ENCODE measurements at places on chromosomes 12 and 14. TPM values are rescaled to one million over a fixed set of nuclear protein-coding genes. Genes with fewer than 3 reads are reported as not detected.

DNA sequence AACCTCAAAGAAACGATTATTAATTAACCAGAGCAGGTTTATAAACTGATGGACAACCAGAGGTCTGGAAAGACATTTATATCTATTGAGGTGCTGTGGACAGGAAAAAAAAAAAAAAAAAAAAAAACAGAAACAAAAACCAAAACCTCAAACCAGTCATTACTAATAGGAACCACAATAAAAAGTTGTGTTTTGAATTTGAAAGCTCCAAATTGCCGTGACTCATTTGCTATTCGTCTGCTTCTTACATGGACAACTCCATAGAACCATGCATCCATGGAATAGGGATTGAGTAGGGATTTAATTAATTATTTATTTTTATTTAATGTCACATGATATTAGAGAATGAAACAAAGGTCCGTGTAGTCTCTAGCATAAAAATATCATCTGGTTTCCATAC lies 134.1 kb upstream of the SSTR1 start:
- DNase-seq: no peak

GRCh38 chr14:104692261-104692938 lies 3.0 kb downstream of the INF2 start:
- no peak for DNase-seq

Gene SOX5
- 1.0 TPM for total RNA-seq

Gene MANSC4
- not detected for total RNA-seq

GRCh38 chr14:20343862-20344220 lies 406 bp downstream of the PARP2 start:
- no peak for DNase-seq

Gene CSRP2
- total RNA-seq: 37.6 TPM

Gene PAWR
- 92.0 TPM for total RNA-seq

DNA sequence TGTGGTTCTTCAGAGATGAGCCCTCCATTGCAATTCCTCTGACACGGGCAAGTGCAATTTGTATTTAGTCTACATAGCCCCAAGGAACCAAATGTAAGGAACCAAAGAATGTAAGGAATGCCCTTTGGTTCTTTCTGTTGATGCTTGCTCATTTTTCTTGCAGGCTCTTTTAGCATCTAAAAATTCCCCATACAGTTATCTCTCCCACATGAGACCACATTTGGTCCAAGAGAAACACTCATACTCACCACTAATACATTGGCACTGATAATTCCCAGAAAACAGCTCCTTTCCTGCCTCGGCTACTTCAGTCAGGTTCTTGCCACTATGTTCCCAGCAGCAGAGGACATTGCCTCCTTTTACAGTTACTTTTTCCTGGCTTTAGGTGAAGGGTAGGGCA lies 332.6 kb downstream of the AEBP2 start:
- DNase-seq: no peak

DNA sequence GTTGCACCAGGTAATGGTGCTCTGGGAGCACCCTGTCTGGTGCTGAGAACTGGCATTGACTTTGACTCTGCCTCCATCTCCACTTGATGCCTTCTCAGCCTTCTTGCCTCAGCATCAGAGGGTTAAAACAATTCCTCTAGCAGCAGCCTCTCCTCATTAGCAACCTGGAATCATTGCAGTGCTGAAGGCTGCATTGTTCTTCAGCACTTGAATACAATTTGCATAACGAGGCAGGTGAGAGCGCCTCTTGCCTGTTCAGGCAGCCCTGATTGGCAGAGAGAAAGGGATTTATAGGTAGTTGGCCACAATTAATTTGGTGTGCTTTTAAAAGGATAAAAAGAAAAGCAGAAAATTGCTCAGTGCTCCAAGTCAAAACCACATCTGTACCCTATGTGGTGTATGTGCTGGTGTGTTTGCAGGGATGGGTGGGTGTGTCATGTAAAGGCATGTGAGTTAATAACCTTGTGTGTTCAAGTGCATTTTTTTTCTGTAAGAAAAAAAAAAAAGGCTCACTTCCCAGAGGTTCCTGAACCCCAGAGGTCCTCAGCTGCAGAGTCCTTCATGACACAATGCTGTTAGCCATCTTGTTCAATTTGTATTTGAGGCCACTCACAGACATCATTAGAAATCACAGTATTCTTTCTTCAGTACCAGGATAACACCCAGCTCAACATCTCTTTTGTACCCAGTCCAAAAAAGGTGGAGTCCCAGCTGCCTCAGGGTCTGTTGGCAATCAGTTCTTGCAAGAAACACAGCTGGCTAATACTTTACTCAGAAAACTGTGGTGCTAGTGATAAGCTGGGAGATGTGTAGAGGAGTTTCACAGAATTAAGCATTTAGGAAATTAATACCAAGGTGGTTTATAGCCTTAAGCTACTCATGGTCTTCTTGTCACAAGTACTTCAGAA lies 385.6 kb downstream of the GRIN2B start:
- no peak for DNase-seq

- DNase-seq: no peak
Observed at GRCh38 chr12:112344220-112344619, 38.0 kb downstream of the HECTD4 start.

DNA sequence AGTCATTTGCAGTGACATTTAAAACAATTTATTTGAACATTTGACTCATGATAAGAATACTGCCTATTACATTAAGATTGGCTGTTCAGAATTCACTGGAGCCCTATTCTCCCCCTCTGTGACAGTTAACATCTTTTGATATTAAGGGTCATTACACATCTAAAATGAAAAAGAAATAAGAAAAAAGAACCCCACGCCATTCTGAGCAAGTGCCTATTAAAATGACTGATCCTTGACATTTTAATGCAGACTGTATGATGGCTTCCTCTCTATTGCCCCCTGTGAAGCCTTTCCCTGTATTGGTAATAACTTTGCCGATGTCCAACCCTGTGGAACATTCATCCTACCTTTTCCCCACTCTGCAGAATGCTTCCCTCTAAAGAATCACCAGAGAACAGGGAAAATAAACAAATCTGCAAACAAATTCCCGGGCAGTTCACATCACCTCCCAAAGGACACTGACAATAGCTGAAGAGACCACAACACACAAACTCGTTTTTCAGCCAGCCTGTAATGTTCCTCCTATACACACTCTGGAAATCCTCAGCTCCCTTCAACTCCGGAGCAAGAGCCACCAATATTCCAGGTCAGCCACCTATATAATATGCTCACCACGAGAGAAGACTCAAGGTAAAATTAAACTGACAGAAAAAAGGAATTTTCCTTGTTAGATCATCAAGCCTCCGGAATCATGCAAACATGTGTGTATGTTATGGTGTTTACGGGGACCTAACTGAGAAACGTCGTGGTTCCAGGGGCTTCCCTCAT lies 2.1 kb downstream of the NIN start:
- no peak for DNase-seq

- no peak for DNase-seq
Observed at GRCh38 chr12:70002097-70002911, 177.3 kb downstream of the MYRFL start.

GRCh38 chr12:44433659-44434058 lies 442.5 kb downstream of the NELL2 start:
- no peak for DNase-seq

DNA sequence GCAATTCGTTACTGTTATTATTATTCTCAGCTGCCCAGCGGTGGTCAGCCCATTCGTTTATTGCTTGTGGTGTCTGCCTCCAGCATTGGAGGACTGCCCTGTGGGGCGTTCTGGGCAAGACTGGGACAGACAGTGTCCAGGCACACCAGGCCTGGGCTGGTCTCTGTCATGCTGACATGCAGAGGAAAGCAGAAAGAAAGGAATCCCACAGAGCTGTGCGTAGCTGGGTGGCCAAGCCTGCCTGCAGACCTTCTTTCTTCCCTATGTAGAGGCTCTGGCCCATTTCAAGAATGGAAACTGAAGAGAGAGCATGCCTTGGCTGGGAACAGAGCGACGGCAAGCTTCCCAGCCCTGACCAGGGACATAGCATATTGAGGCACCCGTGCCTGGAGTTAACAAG lies 525.3 kb upstream of the TBX3 start:
- no peak for DNase-seq

DNA sequence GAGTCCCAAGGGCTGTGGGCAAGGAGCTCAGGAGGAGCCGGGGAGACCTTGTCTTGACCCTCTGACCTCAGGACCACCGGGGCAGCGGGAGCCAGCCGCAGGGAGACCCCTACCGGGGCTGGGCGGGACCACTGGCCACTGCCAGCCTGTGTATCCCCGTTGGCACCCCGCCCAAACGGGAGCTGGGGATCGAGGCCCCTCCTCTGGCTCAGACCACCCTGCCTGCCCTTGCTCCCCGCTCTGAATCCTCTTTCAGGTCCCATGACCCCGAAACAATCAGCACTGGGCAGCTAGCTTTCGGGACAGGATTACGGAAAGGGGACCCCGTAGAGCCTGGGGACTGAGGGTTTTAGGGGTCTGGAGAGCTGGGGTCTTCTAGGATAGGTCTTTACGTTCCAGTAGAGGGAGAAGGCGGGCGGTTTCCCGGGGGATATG lies 1.3 kb downstream of the GLI1 start:
- DNase-seq: no peak

All from kidney epithelial cell (primary cell).